WTC11 (cell line): ENCODE measurements at places on chromosomes 7 and 10.

- DNase-seq: no peak
These were observed 168.9 kb upstream of the ASAH2 start for GRCh38 chr10:50420196-50420595.

DNA sequence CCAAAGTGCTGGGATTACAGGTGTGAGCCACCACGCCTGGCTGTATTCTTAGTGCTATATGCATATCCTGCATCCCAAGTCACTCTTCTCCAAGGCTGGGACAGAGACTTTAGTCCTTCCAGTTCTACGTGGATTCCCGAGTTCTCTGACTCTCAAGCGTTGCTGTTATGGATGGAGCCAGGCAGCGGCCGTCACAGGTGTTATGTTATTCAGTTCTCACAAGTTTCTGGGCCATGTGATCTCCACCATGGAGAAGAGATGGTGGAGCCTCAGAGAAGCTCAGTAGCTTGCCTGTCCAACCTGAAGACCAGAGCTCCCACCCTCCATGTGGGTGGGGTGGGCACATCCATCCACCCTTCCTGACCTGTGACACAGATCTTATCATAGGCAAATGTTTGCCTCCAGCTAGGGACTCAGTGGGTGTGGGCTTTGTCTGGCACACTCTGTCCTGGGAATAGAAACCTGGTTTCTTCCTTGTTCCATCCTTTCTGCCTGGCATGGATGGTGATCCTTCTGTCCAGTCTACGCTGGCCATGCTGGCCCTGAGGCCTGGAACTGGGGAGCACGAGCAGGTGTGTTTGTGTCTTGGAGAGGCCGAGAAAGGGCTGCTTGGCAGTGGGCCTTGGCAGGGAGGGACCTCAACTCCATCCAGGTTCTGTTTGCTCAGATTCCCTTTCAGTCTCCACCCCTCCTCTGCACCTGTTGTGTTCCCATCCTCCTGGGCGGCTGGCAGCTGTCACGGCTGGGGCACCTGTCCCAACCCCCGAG, 55.3 kb downstream of the NEURL1 start:
- DNase-seq: peak; percentile 5

DNA sequence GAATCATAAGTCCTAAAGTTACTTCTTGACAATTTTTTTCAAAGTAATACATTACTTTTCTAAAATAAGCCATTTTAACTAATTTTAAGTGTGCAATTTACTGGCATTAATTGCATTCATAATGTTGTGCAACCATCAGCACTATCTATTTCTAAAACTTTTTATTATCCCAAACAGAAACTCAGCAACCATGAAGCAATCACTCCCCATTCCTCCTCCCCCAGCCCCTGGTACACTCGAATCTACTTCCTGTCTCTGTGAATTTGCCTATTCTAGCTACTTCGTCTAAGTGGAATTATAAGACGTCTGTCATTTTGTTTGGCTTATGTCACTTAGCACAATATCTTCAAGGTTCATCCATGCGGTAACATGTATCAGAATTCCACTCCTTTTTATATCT, 84.9 kb downstream of the MKX start:
- no peak for DNase-seq

- no peak for DNase-seq
These were observed 19.8 kb downstream of the VOPP1 start for GRCh38 chr7:55552320-55553023.

- DNase-seq: no peak
These were observed 7.1 kb downstream of the MRC1 start for GRCh38 chr10:17816199-17816598.

- DNase-seq: no peak
These were observed 20.8 kb downstream of the HYCC1 start for GRCh38 chr7:22992874-22993840.

DNA sequence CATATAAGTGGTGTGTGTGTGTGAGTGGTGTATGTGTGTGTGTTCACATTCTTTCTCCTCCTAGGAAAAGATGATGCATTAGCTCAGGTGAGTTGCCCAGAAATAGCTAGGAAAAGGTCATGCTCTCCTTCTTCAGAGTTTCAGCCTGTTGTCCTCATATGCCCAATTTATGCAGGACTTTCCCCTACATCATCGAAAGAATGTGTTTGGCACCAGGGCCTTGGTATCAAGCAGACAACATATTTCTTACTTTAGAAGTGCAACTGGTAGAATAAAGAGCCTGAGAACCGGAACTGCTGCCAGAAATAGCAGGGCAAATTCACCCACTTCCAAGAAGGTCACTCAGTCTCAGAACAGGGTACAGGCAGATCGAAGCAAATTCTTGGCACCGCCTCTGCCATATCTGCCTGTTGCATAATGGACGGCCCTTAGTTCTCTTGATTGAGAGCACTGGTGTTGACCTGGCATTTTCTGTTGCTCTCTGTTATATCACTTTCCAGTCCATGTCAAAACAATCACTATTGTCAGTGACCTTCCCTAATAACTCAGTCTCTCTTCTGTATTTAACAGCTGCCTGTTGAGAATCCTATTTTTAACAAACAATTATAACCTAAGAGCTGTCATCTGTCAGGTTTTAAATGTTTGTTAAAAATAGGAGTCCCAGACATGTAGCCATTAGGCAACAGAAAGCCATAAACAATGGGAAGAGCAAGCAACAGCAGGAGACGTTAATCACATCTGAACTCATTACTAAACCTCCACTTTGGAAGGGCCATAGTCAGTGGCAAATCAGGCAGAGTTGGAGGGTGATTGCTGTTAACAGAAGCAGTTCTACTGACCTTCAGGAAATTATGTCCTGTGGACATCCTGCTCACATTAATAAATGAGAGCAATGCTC, 20.7 kb downstream of the ADRB1 start:
- no peak for DNase-seq

DNA sequence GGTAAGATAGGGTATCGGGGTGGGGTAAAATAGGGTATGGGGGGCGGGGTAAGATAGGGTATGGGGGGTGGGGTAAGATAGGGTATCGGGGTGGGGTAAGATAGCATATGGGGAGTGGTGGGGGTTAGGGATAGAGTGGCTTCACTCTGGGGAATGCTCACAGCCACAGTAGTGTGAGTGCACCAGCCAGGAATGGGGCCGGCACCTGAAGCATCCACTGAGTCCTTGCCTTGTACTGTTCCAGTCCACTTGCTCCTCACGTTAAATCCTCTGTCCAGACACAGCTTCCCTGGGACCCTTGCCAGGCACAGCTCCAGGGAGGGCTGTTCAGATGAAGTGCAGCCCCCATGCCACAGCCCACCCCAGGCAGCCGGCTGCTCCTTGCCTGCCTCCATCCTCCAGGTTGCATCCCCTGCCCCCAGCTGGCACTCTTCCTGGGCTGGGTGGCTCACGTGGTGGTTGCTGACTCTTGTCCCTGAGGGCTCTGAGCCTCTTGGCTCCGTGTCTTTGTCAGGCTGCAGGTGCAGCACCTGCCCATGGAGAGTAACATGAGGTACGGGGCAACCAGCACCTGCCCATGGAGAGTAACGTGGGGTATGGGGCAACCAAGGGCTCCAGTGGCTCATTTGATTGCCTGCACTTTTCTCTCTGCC, 268.4 kb downstream of the TCERG1L start:
- DNase-seq: no peak

- no peak for DNase-seq
These were observed 56.9 kb downstream of the HIBADH start for GRCh38 chr7:27605689-27606269.

- DNase-seq: no peak
These were observed 242.7 kb upstream of the SEMA3C start for GRCh38 chr7:81161451-81162075.

- no peak for DNase-seq
These were observed 39.3 kb downstream of the AOAH start for GRCh38 chr7:36684954-36685353.

DNA sequence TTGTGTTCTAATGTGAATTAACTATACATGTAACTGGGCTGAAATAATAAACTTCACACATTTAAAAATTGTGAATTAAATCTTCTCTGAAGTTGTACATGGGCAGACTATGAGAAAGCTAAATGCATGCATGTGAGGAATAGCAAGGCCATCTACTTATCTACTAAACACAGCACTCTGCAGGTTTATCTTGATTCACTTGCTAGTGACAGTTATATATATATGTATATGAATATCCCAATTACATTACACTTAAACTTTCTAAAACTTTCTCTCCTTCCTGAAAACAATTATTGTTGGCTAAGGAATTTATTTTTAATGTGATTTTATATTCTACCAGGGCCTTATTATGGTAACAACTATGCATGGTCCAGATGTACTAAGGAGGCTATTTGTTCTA, 5.1 kb upstream of the SP4 start:
- no peak for DNase-seq

DNA sequence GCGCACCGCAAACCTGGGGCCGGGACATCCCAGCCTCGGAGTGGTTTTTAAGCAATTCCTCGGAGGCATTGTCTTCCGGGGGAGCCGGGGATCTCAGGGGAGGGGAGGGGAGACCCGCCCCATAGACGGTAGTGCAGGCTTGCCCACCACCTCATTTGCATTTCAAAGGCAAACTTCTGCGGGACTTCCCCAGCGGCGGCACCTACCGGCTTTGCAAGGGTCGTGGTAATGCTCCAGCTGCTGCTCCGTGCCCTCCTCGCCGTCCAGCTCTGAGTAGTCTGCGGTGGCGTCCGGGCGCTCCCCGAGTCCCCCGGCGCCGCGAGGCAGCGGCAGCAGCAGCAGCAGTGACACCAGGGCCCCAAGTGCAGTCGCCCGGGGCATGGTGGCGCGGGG, 425 bp downstream of the TLL2 start:
- no peak for DNase-seq

DNA sequence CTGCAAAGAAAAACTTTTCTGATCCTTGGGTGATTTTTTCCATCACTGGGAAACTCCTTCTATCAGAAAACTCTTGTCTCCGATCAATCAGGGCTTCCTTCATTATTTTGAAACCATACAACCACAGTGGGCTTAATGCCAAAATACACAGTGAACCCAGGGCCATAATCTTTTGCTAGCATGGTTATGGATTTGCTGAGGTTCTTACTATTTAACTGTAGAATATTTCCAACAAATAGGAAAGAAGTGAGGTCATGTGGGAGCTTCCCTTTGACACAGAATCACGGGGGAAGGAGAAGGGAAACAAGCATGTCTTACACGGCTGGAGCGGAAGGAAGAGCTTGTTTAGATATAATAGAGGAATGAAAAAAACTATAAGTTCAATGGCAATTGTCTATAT, 1241.7 kb downstream of the REEP3 start:
- DNase-seq: no peak

DNA sequence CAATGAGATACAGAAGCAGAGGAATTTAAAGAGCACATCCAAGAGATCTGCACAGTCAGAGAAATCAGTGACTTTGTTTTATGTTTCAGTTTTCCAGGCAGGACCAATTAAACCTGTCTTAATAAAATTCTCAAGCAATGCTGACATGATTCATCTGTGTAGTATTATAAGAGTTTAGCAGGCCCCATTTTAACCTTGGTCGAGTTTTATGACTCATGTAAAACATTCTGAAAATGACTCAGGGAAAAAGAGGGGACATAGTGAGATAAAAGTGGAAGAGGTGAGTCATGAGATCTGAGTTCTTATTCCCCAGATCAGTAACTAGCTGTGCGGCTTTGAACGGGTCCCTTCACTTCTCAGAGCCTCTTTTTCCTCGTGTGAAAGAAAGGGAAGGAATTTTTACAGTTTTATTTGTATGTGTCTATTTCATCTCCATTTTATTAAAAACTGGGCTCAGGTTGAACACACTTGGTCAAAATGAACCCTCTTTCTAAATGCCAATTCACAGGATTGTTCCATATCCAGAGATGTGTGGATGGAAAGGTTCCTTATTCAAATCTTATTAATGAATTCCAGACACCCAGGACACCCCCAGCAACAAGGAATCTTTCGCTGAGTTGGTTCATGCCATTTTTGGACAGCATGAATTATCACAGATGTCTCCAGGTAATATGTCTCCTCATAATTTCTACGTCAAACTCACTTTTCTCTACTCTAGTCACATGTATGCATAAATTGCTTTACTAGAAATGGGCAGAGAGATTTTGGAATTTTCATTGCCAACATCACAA, 143.2 kb downstream of the JAZF1 start:
- DNase-seq: no peak

DNA sequence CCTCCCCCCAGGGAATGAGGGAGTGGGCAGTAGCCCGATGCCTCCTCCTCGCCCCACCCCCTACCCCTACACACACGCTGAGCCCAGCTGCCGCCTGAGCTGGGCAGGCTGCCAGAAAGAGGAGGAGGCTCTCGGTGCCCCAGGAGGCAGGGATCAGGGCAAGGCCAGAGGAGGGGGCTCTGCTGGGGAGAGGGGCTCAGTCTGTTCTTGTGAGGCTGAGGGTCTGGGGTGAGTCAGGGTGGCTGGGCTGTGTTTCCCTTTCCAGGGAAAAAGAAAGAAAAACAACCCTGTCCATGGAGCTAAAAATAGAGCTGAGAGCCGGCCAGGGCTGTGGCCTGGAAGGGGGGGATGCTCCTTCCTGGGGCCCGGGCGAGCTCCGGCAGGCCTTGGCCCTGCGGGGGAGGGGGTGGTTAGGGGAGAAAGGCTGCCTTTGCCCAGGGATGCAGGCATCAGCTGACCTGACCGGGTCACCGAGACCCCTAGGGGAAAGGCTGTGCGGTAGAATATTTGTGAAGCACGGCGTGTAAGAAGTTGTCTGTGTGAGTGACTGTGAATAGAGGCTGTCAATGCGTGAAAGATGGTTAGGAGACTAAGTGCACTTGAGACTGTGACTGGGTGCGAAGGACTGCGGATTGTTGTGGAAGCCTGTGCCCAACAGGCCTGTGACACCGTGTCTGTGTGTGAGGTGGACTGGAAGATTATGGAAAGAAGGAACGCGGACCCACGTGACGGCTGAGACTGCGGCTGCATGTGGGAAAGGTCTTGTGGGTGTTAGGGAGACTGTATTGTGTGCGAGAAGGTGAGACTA, 1.2 kb upstream of the LZTS2 start:
- peak; percentile 66 for DNase-seq

- DNase-seq: no peak
These were observed 16.7 kb upstream of the FGL2 start for GRCh38 chr7:77216181-77216845.
